ENCODE measurements at places on chromosomes 5 and 9. TPM values are rescaled to one million over a fixed set of nuclear protein-coding genes. Genes with fewer than 3 reads are reported as not detected.

- no peak for DNase-seq
Measured at GRCh38 chr9:89869793-89870580, 265.2 kb downstream of the GADD45G start.

GRCh38 chr5:75869891-75870290 is 152.7 kb upstream of the POC5 start:
- DNase-seq, result no peak

GRCh38 chr5:170297589-170298462 is at the start of gene LCP2:
LCP2 (minus strand) TSS chr5:170297777; CDS start chr5:170297611, 166 bp downstream.
- DNase-seq, result no peak

- DNase-seq, result no peak
Measured at GRCh38 chr5:157446412-157446935, 13.5 kb upstream of the NIPAL4 start.

GRCh38 chr5:122202952-122203351 is 73.6 kb downstream of the ZNF474 start:
- no peak for DNase-seq

DNA sequence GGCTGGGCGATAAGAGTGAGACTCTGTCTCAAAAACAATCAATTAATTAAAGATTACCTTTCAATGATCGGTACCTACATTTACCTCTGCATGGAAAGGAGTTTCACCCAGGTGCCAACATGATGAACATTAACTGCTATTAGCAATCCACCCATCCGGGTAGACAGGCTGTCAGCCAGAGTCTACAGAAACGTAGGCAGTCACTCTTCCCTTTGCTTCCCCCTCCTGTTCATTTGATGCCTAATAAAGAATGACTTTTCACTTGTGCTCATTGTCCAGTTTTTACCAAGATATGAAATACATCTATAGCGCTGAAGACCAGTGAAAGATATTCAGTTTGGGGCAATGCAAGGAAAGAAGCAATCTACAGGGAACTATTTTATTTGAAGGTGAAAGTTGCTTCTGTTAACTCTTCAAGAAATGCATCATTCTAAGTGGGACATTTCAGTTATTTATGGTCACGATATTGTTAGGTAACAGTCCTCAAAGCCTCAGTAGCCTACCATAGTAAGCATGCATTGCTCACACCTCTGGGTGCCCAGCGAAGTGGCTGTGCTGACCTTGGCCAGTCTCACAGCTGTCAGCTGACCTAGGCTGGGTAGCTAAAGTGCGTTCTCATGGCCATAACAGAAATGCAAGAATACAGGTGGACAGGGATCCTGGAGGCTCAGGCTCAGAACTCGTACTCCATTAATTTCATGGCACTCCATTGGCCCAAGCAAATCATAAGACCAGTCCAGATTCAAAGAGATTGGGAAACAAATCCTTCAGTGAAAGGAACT is 87.2 kb upstream of the DMRT1 start:
- no peak for DNase-seq

GRCh38 chr5:140162781-140163180 is 12.2 kb upstream of the CYSTM1 start:
- DNase-seq, result no peak

GRCh38 chr9:4793459-4794395 is 983 bp downstream of the RCL1 start:
- DNase-seq, result no peak

- DNase-seq, result no peak
Measured at GRCh38 chr5:39167141-39167971, 52.0 kb downstream of the FYB1 start.

DNA sequence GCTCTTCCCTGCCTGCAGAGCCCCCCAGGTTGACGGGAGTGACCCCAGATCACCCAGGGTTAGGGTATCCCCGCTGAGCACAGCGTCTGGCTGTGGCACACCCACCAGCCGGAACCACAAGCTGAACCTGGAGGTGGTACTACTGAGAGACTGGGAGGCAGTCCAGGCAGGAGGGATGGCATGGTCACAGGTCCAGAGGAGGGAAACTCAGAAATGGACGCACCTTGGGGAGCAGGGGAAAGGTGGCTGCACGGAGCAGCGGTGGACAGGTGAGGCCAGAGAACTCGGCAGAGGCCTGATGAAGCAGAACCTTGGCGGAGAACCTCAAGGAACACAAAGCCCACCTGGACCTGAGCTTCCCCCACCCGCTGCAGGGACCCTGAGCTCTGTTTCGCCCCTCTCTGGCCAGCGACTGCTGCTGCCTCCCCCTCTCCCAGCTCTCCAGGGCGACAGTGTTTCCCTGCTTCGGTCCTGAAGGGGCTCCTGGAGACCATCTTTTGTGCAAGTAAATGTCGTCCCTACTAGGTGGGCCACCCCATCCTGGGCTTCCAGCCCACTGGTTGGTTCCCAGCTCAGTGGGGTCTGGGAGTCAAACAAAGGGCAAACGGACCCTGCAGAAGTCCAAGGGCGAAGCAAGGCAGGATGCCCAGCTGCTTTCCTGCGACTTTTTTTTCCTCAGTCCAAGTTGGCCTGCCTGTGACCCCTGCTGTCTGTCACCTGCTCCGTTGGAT is 845 bp downstream of the ADGRD2 start:
- no peak for DNase-seq

- DNase-seq, result no peak
Measured at GRCh38 chr9:86684148-86684547, 263.2 kb downstream of the GAS1 start.

GRCh38 chr5:152379331-152379730 is 25.7 kb downstream of the NMUR2 start:
- no peak for DNase-seq

- DNase-seq, result no peak
Measured at GRCh38 chr5:65672796-65673195, 48.0 kb downstream of the SHLD3 start.

DNA sequence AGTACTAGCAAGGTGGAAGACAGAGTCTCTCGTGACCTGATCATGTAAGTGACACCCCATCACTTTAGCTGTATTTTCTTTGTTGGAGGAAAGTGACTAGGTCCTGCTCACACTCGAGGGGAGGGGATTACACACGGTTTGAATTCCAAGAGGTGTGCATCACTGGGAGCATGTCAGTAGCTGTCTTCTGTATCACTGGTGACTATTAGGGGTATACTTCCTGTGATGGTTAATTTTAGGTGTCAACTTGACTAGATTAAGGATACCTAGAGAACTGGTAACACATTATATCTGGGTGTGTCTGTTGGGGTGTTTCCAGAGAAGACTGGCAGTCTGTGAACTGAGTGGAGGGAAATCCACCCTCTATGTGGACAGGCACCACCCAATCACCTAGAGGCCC is 22.5 kb downstream of the FOXD1 start:
- DNase-seq, result no peak

Gene RNF224
- polyA plus RNA-seq, result 0.09 TPM

Gene FLT4
- 4.8 TPM for polyA plus RNA-seq

Gene ADAMTSL1
- 1.2 TPM for polyA plus RNA-seq

Gene PCDHA9
- not detected for polyA plus RNA-seq

Gene ADRA1B
- polyA plus RNA-seq, result 1.3 TPM

Gene PCDHA1
- polyA plus RNA-seq, result not detected

Gene UAP1L1
- polyA plus RNA-seq, result 10.1 TPM
